ENCODE measurements at places on chromosomes 3 and 15.
A peak's percentile ranks its signal among the peaks of the same experiment; 100 is the strongest.

DNA sequence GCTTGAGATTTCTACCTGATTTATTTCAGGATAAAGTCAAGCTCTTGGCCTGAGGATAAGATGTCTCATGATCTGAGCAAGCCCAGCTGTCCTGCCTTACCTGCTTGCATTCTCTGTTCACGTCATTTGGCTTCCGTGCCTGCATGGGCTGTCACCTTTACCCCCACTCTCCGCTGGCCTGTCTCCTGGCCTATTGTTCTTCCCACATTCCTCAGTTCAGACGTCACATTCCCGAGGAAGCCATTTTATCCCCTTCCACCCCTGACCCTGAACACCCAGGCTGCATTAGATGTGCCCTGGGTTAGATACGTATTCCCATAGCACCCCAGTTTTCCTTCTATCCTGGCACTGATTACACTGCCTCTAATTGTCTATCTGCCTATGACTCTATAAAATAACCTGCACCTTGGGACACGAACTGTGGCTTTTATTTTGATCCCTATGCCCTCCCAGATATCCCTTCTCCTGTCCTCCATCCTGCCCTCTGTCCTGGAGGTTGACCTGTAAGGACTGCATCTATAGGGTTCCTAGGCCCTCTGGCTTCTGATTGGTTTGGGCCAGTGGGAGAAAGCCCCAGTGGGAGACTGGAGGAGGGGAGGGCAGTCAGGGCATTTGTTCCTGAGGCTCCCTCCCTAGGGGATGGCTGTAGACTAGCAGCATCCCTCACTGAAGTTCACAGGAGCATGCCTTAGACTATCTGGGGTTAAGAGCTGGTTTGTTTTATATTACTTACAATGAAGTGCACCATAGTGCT lies 19.2 kb upstream of the UBE2Q2 start:
- DNase-seq: no peak

DNA sequence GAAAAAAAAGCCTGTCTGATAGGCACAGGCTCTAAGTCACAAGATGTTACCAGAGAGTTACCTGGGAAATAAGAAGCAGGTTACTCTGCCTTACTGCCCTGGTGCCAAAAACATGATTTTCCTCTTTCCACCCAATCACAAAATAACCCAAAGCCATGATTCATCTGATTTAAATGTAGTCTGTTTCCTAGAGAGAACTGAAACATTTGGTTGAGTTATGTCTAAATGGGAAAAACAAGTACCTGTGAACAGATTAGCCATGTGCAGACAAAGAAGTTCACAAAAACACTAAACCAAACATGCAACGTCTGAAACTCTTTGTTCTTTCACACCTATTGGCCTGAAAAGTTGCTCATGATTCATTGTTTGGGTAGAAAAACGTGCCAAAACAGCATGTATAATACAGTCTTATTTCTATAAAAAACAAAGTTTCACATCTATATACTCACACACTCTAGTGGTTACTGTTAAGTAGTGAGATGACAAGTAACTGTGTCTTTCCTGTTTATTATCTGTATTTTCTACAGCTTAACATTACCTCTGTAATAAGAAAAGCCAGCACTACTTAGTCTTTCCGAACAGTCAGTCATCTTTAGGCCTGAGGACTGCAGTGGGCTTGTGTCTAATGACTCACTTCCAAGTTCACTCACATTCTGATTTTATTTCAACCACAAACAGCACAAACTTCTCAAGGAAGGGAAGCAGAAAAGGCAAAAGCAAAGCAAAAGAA lies 30.2 kb downstream of the FAM174B start:
- no peak for DNase-seq

GRCh38 chr3:74106925-74107324 lies 482.2 kb upstream of the PDZRN3 start:
- no peak for DNase-seq

GRCh38 chr3:131883711-131884407 lies 151.0 kb downstream of the CPNE4 start:
- no peak for DNase-seq

- peak; percentile 30 for DNase-seq
Observed at GRCh38 chr3:32296251-32297204, 58.0 kb downstream of the CMTM8 start.

GRCh38 chr15:64923546-64923945 lies 11.8 kb downstream of the ANKDD1A start:
- no peak for DNase-seq

DNA sequence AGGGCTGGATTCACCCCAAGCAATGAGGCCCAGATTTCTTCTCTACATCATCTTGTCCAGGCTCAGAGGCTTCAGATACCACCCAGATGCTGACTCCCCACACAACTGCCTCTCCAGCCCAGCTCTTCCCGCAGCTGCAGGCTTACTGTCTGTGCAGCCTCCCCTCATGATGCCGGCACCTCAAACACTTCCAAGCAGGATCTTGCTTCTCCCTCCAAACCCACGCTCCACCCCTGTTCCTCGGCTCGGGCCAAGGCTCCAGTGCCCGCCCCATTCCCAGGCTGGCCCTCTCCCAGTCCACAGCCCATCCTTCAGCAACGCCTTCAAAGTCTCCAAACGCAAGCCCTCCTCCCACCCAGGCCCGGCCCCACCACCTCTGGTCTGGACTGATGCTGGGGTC lies 159.2 kb upstream of the LINGO1 start:
- DNase-seq: no peak
